ENCODE measurements at places on chromosomes 12 and 14. TPM values are rescaled to one million over a fixed set of nuclear protein-coding genes. Genes with fewer than 3 reads are reported as not detected.

GRCh38 chr14:90615517-90616060 lies 200.6 kb downstream of the TTC7B start:
- H3K36me3 ChIP-seq = no peaks in the 10 kb centered on the region
- no peaks in the 10 kb centered on the region for H3K27me3 ChIP-seq
- DNase-seq = no peak

- H3K36me3 ChIP-seq = peaks cover 4% of the 10 kb centered on the region
- peak; percentile 57 for DNase-seq
- H3K4me3 ChIP-seq = peak within 1 kb of the TSS; percentile 69
Measured at GRCh38 chr14:92513204-92513965, at the start of gene RIN3. Gene RIN3 (plus strand): TSS chr14:92513781. CDS start chr14:92513933, 152 bp downstream.

DNA sequence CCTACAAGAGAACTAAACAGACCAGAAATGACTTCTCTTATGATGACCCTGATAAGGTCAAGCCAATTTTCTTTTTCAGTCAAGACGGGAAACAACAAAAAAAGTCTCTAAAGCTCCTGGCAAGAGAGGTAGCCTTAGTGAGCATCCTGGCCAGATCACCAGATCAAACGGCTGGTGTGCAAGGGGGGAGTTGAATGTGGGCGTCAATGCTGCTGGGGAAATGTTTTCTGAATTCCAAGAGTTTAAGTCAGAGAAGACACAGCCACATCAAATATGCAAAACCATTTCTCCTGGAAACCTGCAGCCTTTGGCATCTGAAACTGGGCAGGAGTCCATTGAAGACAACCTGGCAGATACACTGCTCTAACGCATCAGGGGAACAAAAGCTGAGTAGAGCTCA lies 16.0 kb upstream of the SELPLG start:
- H3K4me1 ChIP-seq = peaks cover 35% of the 10 kb centered on the region
- H3K4me3 ChIP-seq = no peak overlapping the region
- peaks cover 50% of the 10 kb centered on the region for H3K27me3 ChIP-seq
- H3K36me3 ChIP-seq = no peaks in the 10 kb centered on the region
- H3K27ac ChIP-seq = peak overlapping the region; percentile 1

Gene GNG2
- 23.2 TPM for total RNA-seq

Gene C1QL4
- 1.9 TPM for total RNA-seq

Gene CCDC196
- total RNA-seq = not detected

Gene EML1
- 94.7 TPM for total RNA-seq

Gene CCDC197
- not detected for total RNA-seq

Gene HSPB8
- total RNA-seq = 7.1 TPM

Gene TTC9
- total RNA-seq = 0.38 TPM
